ENCODE measurements at places on chromosomes 5 and 9. TPM values are rescaled to one million over a fixed set of nuclear protein-coding genes. Genes with fewer than 3 reads are reported as not detected.

Gene CNTLN
- total RNA-seq = 7.0 TPM

Gene PCDHA9
- total RNA-seq = not detected

DNA sequence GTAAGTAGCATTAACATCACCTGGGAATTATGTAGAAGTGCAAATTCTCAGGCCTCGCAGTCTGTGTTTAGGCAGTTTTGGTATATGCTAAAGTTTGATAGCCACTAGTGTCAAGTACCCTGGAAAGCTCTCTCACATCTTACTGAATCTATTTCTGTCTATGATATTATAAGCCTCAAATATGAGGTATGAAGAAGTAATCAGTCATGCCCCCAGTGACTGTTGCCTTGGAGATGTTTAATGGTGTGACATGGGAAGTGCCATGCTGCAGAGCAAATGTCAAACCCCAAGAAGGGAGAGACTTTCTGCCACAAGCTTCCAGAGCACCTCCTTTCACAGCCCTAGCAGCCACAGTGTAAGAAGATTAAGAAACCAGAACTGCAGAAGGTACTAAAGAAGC lies 9.8 kb upstream of the PDE8B start:
- H3K4me1 ChIP-seq = no peaks in the 10 kb centered on the region
- H3K4me3 ChIP-seq = no peak overlapping the region

- H3K4me3 ChIP-seq = no peak overlapping the region
- no peaks in the 10 kb centered on the region for H3K4me1 ChIP-seq
- peak; percentile 15 for DNase-seq
- no peaks in the 10 kb centered on the region for H3K27me3 ChIP-seq
- H3K36me3 ChIP-seq = no peaks in the 10 kb centered on the region
Observed at GRCh38 chr5:102532123-102532522, 33.3 kb upstream of the SLCO6A1 start.

DNA sequence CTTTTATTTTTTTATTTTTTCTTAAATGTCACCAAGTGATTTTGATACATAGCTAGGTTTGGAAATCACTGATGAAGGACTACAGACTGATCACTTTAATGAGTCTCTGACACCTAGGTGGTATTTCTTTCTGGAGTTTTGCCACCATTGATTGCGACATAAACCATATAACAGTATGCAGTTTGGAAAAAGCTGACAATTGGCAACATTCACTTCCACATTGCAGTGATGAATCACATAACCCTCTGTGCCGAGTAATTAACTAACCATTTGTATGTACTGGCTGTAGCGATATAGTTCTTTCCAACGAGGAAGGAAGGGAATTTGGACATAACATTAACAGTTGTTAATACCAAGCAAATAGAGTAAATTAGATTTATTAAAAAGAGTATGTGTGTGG lies 222.9 kb upstream of the EFNA5 start:
- peak overlapping the region; percentile 44 for H3K4me3 ChIP-seq
- peaks cover 14% of the 10 kb centered on the region for H3K4me1 ChIP-seq
- H3K36me3 ChIP-seq = no peaks in the 10 kb centered on the region
- peak overlapping the region; percentile 46 for H3K27ac ChIP-seq
- DNase-seq = peak; percentile 84
- H3K27me3 ChIP-seq = no peaks in the 10 kb centered on the region
